Uterus (tissue), 4 donors: ENCODE measurements at places on chromosomes 13 and 19. TPM values are rescaled to one million over a fixed set of nuclear protein-coding genes. Genes with fewer than 3 reads are reported as not detected.
A peak's percentile ranks its signal among the peaks of the same experiment; 100 is the strongest.

- H3K27ac ChIP-seq, result no peak overlapping the region
- H3K27me3 ChIP-seq, result no peaks in the 10 kb centered on the region
- H3K4me1 ChIP-seq, result no peaks in the 10 kb centered on the region
Measured at GRCh38 chr13:30049692-30050091, 199.3 kb upstream of the UBL3 start.

GRCh38 chr13:113904411-113904810, 40.5 kb upstream of the GAS6 start:
- no peaks in the 10 kb centered on the region for H3K4me1 ChIP-seq
- H3K27ac ChIP-seq, result peak overlapping the region; percentile 77
- H3K27me3 ChIP-seq, result no peaks in the 10 kb centered on the region
- no peak overlapping the region for H3K4me3 ChIP-seq
- H3K36me3 ChIP-seq, result no peaks in the 10 kb centered on the region
- DNase-seq, result peak; percentile 68

DNA sequence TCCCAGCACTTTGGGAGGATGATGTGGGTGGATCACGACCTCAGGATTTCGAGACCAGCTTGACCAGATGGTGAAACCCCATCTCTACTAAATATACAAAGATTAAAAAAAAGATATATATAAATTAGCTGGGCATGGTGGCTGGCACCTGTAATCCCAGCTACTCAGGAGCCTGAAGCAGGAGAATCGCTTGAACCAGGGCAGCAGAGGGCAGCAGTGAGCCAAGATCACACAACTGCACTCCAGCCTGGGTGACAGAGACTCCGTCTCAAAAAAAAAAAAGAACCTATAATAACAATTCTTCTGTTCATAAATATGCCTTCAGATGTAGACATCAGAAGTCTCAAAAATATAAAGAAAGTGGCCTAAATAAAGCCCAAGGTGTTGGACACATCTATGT, 7.6 kb downstream of the ZNF737 start:
- no peaks in the 10 kb centered on the region for H3K36me3 ChIP-seq
- H3K27ac ChIP-seq, result no peak overlapping the region
- no peak overlapping the region for H3K4me3 ChIP-seq
- no peak for DNase-seq

- H3K4me3 ChIP-seq, result no peak overlapping the region
- peak; percentile 73 for DNase-seq
- no peaks in the 10 kb centered on the region for H3K27me3 ChIP-seq
- H3K27ac ChIP-seq, result peak overlapping the region; percentile 58
Measured at GRCh38 chr13:32409561-32410421, 18.1 kb downstream of the N4BP2L1 start.

DNA sequence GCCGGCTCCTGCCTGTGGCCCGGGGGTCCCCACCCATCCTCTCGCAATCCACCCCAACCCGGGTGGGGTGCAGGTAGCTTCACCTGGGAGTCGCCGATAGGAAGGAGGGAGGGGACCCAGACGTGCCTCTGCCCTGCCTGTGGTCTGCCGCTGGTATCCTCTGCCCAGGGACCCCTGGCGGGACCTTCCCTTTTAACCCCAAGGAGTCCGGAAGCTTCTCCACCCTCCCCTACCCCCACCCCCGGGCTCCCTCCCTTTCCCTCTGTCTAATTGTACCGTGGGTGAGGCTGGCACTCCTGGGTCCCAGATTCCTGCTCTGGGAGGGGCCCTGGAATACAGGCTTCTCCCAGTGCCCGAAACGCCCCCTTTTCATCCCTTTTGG, at the start of gene KLK10:
Gene KLK10 (minus strand): TSS at position 166 of the 382 bp plus-strand sequence. CDS start 579 bp downstream, outside the sequence.
- no peaks in the 10 kb centered on the region for H3K36me3 ChIP-seq
- DNase-seq, result no peak
- H3K4me3 ChIP-seq, result peak within 1 kb of the TSS; percentile 1
- peaks cover 30% of the 10 kb centered on the region for H3K27me3 ChIP-seq
- H3K27ac ChIP-seq, result no peak within 1 kb of the TSS

DNA sequence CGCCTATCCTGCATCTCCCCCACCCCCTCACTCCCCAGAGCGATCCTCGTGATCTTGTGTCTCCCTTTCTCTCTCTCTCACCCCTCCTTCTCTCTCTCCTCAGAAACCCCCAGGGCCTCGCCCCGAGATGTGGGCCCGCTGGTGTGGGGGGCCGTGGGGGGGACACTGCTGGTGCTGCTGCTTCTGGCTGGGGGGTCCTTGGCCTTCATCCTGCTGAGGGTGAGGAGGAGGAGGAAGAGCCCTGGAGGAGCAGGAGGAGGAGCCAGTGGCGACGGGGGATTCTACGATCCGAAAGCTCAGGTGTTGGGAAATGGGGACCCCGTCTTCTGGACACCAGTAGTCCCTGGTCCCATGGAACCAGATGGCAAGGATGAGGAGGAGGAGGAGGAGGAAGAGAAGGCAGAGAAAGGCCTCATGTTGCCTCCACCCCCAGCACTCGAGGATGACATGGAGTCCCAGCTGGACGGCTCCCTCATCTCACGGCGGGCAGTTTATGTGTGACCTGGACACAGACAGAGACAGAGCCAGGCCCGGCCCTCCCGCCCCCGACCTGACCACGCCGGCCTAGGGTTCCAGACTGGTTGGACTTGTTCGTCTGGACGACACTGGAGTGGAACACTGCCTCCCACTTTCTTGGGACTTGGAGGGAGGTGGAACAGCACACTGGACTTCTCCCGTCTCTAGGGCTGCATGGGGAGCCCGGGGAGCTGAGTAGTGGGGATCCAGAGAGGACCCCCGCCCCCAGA, 12.8 kb upstream of the TOMM40 start:
- no peaks in the 10 kb centered on the region for H3K36me3 ChIP-seq
- no peak overlapping the region for H3K4me3 ChIP-seq

- peak; percentile 44 for DNase-seq
- no peaks in the 10 kb centered on the region for H3K27me3 ChIP-seq
- no peak overlapping the region for H3K27ac ChIP-seq
- H3K4me3 ChIP-seq, result no peak overlapping the region
- no peaks in the 10 kb centered on the region for H3K4me1 ChIP-seq
Measured at GRCh38 chr19:18865973-18866799, 29.8 kb downstream of the CERS1 start.

DNA sequence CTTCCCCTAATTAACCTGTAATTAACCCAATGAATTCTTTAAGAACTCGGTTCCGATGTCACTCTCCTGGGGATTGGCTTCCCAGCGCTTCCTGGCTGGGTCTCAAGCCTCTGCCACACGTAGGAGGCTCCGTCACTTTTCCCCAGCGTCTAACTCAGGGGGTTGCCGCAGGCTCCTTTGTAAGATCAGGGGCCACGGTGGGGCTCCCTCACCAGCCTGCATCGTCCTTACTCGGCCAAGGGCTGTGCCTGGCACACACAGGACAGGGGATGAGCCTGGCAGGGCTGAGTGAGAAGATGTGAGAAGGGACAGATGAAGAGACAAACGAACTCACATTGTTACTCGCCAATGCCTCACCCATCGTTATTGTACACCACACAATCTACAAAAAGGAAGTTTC, 20.9 kb upstream of the ATP11A start:
- no peaks in the 10 kb centered on the region for H3K27me3 ChIP-seq
- peak; percentile 11 for DNase-seq
- no peak overlapping the region for H3K4me3 ChIP-seq

Gene NKPD1
- total RNA-seq, result 0.21 TPM
